CD4-positive, alpha-beta T cell treated with Interleukin-21 for 1 hour (primary cell): ENCODE measurements at places on chromosomes 6 and 20.
A peak's percentile ranks its signal among the peaks of the same experiment; 100 is the strongest.

GRCh38 chr6:109347779-109348178, 34.5 kb downstream of the CD164 start:
- DNase-seq = no peak

- DNase-seq = no peak
Measured at GRCh38 chr6:53532942-53533341, 12.0 kb downstream of the GCLC start.

GRCh38 chr20:8509809-8510208, 377.7 kb downstream of the PLCB1 start:
- no peak for DNase-seq

DNA sequence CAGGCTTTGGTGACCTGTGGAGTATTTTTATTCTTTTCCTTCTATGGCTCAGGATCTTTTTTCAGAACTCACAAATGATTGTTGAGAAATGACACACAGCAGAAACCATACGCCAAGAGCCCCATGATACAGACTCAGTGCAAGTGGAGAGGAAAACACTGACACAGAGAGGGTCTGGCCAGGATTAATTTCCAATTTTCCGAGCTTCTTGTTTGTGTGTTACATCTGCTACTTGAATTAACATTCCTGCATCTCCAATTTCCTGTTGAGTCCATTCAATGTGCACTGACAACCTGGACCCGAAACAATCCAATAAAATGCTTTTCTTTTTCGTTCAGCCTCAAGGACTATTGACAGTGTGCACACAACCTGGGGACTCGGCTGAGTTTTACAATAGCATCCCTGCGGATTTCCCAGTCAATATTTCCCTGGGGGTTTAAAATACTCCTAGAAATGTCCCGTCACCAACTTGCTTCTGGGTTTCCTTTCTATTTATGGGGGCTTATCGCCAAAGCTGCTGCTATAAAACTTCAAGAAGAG, 4.9 kb upstream of the MLN start:
- DNase-seq = no peak

- no peak for DNase-seq
Measured at GRCh38 chr20:1897965-1898464, 2.8 kb downstream of the SIRPA start.

DNA sequence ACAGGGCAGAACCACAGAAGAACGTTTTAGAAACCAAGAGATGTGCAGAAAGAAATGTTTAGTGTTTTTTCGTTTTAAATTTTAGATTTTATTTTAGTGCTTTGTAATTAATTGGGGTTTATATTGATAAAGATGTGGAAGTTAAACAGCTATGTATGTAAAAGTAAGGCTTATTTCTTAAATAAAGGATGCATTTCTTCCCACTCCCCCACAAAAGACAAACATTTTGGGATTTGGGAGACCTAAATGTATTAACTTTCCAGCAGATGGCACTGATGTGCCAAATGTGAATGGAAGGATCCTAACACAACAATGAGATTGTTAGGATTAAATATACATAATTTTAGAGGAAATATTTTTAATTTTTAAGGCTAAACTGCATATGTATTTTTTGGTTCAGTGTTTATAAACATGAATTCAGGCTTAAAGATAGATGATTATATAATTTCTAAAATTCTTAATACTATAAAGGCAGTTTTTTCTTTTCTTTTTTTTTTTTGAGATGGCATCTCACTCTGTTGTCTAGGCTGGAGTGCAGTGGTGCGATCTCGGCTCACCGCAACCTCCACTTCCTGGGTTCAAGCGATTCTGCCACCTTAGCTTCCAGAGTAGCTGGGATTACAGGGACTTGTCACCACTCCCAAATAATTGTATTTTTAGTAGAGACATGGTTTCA, 12.0 kb downstream of the PFDN4 start:
- no peak for DNase-seq

DNA sequence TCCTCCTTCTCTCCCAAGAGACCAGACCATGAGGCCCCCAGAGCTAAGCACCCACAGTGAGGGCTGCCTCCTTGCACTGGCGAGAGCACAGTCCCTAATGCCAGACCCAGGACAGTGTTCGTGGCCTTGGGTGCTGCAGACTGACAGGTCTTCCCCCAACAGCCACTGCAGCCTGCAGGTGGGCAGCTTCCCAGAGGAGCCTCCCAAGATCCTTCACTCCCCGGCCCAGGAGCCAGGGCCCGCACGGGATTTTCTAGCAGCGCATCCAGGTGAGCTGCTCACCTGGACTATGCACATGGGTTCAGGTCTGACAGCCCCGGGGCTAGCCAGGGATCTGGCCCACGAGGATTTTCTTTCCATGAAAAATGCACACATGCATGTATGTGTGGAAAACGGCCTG, 41.7 kb downstream of the SUMO4 start:
- no peak for DNase-seq

- DNase-seq = no peak
Measured at GRCh38 chr6:123655521-123656306, 19.0 kb upstream of the TRDN start.

DNA sequence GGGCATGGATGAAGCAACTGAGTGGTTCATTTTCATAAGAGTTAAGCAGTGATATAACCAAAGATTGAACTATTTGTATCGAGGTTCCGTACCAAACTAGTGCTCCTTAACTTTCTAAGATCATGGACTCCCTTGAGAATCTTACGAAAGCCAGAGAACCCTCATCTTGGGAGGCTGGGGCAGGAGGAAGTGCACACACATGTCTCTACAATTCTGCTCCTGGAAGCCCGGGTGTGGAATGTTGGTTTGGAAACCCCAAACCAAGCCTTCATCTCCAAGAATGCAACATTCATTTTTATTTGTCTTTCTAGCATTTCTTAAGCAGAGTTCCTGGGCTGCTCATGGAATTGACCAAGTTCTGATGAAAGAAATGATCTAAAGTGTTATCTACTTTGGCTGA, 250.5 kb upstream of the PRND start:
- no peak for DNase-seq

- peak; percentile 89 for DNase-seq
Measured at GRCh38 chr6:32984622-32985389, 16.4 kb downstream of the BRD2 start.

GRCh38 chr6:141403827-141404226, 728.9 kb upstream of the GJE1 start:
- no peak for DNase-seq

GRCh38 chr6:162014069-162014811, 713.3 kb downstream of the PRKN start:
- no peak for DNase-seq

GRCh38 chr6:140670021-140670420, 1295.6 kb upstream of the CITED2 start:
- DNase-seq = no peak

- DNase-seq = peak; percentile 84
Measured at GRCh38 chr6:137927777-137928218, 60.7 kb downstream of the TNFAIP3 start.

- no peak for DNase-seq
Measured at GRCh38 chr6:83119742-83120300, 52.4 kb downstream of the DOP1A start.

- no peak for DNase-seq
Measured at GRCh38 chr6:24274441-24275083, 83.3 kb downstream of the DCDC2 start.

GRCh38 chr20:48006036-48006833, 221.0 kb upstream of the SULF2 start:
- DNase-seq = no peak

GRCh38 chr6:139028658-139029469, at the start of gene ABRACL:
TSS of gene ABRACL (plus strand) at chr6:139028745. CDS start at chr6:139034161, 5,416 bp downstream.
- DNase-seq = peak; percentile 77

DNA sequence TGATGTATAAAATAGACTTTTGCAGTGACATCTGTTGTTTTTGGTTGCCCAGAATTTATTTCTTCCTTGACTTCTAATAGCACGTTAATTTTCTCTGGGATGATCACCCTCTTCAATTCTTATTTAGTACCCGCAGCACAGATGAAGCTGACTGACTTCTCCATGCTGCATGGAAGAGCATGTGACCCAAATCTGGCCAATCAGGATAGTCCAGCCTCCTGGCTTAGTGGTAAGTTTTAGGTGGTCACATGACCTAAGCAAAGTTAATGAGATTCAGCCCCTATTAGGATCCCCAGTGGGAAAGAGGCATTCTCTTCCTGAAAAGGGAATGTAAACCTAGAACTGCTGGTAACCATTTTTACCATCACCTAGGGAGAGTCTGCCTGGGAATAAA, 13.8 kb upstream of the SIRT5 start:
- no peak for DNase-seq

DNA sequence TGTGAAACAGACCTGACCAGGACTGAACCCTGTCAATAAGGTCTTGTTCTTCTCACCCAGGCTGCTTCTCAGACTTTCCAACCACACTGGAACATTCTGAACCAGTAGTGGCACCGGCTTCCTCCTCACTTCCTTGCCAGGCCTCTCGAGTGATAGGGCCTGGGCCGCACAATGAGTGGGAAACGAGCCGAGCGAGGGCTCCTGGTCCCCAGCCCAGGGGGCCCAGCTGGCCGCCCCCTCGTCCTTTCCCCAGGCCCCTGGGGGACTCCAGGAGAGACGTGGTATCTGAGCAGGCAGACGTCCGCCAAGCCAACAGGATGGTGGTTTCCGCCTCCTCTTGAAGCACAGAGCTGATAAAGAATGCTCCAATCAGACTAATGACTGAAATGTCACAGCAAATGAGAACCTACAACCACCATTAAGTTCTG, 117.9 kb downstream of the GMDS start:
- DNase-seq = peak; percentile 19

- no peak for DNase-seq
Measured at GRCh38 chr20:15195378-15195777, 858.0 kb upstream of the FLRT3 start.
